ENCODE measurements at places on chromosomes 7 and 10.

GRCh38 chr7:68699090-68699711, 899.1 kb upstream of the AUTS2 start:
- DNase-seq = no peak

- DNase-seq = no peak
These were observed 107.7 kb upstream of the EEPD1 start for GRCh38 chr7:36045326-36045725.

DNA sequence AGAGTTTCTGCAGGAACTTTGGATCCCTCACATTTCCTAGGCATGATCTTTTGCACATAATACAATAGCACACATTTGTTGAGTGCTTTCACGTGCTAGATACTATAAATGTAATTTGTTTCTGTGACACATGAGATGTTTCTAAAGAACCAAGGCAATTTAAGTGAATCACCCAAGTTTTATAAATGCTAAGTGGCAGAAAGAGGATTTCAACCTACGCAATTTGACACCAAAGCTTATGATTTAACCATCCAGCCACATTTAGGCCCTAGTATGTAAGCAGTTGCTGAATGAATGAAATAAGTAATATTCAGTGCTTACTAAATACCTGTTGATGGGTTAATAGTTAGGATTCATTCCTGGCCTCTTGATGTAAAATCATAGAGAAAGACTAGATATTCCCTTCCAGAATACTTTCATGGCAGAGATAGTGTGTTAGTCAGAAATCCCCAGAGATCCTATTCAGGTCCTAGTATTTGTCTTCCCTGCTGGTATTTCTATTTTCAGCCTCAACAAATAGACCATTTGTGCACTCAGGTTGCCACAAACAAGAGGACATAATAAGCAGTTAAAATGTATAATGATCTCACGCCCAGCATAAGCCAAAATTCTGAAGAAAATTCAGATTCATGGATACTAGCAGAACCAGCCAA, 572.6 kb downstream of the IPMK start:
- no peak for DNase-seq

- no peak for DNase-seq
These were observed 56.9 kb downstream of the IFIT5 start for GRCh38 chr10:89471110-89471809.

GRCh38 chr10:102157224-102157623, 5.0 kb downstream of the NOLC1 start:
- DNase-seq = no peak

GRCh38 chr10:74987339-74988053, 124.0 kb upstream of the SAMD8 start:
- no peak for DNase-seq

- no peak for DNase-seq
These were observed 139.4 kb downstream of the HIBADH start for GRCh38 chr7:27523321-27523720.

DNA sequence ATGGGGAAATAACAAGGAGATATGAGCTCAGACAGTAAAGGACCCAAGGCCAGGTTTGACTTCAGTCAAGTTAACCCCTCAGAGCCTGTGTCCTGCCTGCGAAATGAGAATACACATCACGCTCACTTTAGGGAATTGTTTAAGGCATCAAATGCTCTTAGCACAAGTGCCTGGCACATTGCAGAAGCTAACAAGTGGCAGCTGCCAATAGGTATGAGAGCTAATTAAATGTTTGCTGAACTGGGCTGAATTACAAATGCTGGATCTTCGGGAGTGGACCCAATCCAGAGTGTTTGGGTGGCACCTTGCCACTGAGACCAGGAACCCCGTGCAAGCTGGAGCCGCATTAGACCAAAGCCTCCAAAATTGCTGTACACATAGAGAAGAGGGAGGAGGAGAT, 136.8 kb downstream of the C10orf90 start:
- no peak for DNase-seq

GRCh38 chr10:77478247-77478961, 159.2 kb downstream of the KCNMA1 start:
- DNase-seq = no peak

- DNase-seq = no peak
These were observed 49.1 kb upstream of the MSMB start for GRCh38 chr10:46094931-46095750.

GRCh38 chr7:54839575-54840213, 80.7 kb upstream of the SEC61G start:
- no peak for DNase-seq

- DNase-seq = no peak
These were observed 87.1 kb upstream of the IKZF1 start for GRCh38 chr7:50217401-50217800.

DNA sequence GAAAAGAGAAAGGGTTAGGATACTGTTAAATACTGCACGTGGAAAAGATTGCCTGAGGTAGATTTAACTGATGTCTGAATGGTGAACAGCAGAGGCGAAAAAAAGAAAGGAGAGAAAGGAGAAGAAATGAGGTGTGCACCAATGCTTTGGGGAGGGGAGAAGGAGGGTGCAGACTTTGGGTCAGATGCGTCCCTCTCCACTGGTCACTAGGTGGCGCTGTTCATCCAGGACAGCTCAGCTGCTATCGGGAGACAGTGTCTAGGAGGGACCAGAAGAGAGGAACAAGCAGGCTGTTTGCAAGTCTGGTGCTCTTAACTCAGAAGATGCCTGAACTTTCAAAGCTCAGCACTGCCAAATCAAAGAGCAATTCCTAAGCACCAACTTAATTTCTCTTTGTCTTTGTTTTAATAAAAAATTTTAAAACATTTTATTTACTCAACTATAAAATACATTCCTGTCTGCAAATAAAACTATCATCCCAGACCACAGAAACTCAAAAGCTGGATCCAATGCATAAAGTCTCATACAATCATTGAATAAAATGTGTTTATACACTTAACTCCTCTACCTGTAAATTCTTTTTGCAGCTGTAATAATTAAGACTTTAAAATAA, 83.9 kb upstream of the PDLIM1 start:
- DNase-seq = no peak

GRCh38 chr7:42071372-42072261, 165.4 kb downstream of the GLI3 start:
- no peak for DNase-seq

- DNase-seq = no peak
These were observed 78.9 kb downstream of the SRI start for GRCh38 chr7:88140947-88141346.

DNA sequence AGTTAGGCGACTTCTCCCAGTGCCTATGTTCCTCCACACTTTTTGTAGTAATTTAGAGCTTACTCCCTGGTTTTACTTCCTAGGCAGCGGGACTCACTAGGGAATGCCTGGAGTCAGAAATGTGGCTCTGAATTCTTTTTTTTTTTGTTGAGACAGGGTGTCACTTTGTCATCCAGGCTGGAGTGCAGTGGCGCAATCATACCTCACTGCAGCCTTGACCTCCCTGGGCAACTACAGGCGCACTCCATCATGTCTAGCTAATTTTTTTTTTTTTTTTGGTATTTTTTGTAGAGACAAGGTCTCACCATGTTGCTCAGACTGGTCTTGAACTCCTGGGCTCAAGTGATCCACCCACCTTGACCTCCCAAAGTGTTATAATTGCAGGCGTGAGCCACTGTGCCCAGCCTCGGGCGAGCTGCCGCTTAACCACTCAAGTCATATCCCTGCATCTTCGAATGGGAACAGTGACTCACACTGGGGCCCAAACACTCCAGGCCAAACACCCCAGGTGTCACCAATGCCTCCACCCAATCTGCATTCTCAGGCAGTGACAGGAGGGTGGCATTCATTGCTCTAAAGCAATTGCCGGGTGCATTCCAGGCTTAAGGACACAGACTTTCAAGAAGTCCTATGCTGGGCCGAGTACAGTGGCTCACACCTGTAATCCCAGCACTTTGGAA, 19.6 kb downstream of the RGS10 start:
- DNase-seq = no peak

DNA sequence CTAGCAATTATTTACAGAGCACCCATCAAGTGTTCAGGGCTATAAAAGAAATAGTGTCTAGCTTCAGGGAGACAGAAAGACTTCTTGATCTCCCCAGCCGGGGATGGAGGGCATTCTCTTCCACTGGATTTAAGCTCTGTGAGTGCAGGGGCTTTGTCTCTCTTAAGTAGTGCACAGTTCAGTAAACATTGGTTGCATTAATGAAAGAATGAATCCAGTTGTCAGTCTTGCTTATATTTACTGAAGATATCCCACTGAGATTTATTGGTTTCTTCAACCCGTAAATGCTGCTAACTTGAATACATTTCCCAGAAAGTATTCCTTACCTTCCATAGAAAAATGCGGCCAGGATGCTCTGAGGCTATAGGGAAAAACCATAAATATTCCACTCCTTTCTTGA, 41.9 kb downstream of the AUTS2 start:
- DNase-seq = no peak

- no peak for DNase-seq
These were observed 446.5 kb upstream of the MKI67 start for GRCh38 chr10:128572696-128573095.

DNA sequence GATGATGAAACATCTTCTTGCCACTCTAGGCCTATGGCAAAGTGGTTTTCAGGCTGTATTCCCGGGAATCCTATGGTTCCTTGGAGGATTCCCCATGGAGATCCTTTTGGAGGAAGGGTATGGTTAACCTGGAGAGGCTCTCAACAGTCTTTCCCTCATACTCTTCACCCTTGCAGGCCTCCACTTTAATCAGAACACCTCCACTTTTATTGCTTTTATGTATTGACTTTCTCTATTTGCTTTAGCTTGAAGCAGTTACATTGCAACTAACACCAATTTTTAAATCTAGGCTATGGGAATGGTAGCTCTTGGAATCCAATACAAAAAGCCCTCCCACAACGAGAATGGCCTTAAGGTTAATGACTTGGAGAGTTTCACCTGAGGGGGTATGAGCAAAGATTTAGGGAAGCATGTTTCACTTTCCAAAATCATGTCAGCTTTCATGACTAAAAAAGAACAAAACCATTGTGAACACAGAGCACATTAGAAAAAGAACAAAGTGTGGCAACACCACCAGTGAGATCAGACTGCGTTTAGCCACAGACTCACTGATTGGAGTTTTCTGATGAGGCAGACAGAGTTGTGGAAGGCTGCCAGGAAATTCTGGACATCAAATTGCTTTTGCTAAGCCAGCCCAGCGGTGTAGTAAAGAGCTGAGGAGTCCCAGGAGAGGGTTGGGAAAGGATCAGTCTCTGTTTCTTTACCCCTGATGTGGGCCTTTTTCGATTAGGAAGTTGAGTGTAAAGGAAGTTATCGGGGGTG, 130.4 kb upstream of the BMPER start:
- DNase-seq = no peak

DNA sequence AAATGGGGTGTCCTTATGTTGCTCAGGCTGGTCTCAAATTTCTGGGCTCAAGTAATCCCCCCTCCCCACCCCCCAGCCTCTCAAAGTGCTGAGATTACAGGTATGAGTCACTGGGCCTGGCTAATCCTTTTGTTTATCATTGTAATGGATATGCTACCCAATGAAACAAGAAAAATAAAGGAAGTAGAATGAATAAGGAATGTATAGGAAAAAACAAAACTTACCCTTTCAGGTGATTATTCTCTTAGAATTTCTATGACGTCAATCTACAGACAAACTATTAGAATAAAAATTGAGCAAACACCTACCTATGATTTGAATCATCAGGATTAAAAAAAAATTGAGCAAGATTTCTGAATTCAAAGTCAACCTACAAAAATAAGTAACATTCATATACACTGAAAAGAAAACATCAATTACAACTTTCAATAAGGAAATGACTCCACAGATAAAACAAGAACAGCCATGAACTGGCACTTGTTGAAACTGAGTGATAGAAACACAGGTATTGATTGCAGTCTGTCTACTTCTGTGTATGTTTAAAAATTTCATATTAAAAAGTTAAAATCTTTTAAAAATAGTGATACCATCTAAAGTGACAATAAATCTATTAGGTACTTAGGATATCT, 12.2 kb downstream of the ADAM12 start:
- no peak for DNase-seq

DNA sequence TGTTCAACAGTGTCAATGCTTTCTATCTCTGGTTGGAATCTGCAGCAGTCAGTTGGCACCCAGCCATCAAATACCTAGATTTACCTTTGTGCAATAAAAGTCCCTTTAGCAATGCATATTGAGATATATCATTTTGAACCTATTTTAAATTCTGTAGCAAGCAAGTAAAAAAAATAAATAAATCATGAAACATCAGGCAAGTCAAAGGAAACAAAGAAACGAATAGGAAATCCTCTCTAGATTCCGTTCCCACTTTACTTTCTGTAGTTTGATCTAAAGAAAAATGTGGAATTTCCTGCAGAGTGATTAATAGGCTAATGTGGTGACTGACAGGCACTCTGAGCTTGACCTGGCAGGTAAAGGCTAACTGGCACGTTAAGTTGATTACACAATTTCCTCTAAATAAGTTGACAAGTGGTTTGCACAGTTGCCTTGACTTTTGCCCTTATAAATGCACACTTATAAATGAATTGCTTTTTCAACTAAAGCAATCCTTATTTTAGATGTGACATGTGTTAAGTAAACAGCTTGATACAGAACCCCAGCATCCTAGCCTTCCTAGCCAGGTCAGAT, 208.1 kb upstream of the TCF7L2 start:
- DNase-seq = no peak

- no peak for DNase-seq
These were observed 520.8 kb downstream of the REEP3 start for GRCh38 chr10:64041989-64042490.

GRCh38 chr7:42235741-42236161, 1.3 kb downstream of the GLI3 start:
- DNase-seq = no peak

GRCh38 chr10:110647136-110647430, 2.9 kb downstream of the RBM20 start:
- no peak for DNase-seq

- DNase-seq = no peak
These were observed 79.1 kb downstream of the CCSER2 start for GRCh38 chr10:84407388-84408049.

- no peak for DNase-seq
These were observed 100.2 kb downstream of the AGMO start for GRCh38 chr7:15461576-15461975.

DNA sequence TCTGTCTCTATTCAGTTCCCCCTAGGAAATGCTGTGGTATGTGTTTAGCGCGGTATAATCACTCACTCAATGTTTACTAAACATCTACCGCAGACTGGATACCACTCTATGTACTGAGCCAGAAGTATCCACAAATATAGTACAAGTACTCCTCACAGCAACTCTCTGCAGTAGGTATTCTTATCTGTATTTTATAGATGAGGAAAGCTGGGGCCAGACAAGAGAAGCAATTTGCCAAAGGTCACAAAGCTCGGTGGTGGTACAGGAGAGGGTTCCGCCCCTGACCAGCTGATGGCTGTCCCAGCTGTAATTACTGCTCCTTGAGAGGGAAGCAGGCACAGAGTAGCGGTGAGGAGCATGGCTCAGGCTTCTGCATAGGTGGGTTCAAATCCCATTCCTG, 184.1 kb downstream of the DOCK4 start:
- no peak for DNase-seq

GRCh38 chr7:131352032-131352431, 24.4 kb downstream of the MKLN1 start:
- DNase-seq = no peak

DNA sequence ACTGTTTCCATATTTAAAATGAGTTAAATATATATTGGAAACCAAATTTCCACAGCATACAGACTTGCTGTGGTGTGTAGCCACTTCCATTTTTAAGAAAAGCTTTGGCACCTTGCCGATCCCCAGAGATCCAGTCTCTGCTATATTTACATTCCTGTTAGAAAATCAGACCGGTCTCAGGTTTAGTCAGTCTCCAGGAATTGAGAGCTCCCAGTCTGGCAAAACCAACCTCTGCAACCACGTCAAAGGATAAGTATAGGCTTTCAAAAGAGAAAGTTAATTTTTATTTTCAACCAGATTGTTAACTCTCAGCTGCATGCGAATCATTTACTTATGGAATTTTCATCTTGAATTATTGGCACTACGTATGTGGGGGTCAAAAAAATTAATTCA, 28.2 kb downstream of the PUS7 start:
- DNase-seq = no peak

All from stimulated activated CD8-positive, alpha-beta memory T cell treated with anti-CD3 and anti-CD28 coated beads, Interleukin-4, amount 100 ng/mL, for 1 hour (primary cell).